A549 treated with GW870086 at 1 μM for 4 hours (cell line): ENCODE measurements at places on chromosomes 4 and X. TPM values are rescaled to one million over a fixed set of nuclear protein-coding genes. Genes with fewer than 3 reads are reported as not detected.

Gene CFI
- total RNA-seq: 0.43 to 0.82 TPM (median 0.56 TPM) in 5 replicates

Gene SYTL4
- total RNA-seq: 1.5 to 3.8 TPM (median 2.9 TPM) in 5 replicates

Gene DMP1
- total RNA-seq: 0.05 TPM in 1 of 5 replicates, not detected in the others

Gene PFKFB1
- total RNA-seq: 0.16 TPM in 1 of 5 replicates, not detected in the others

Gene ARHGAP6
- 0.07 TPM in 1 of 5 replicates, not detected in the others for total RNA-seq

Gene CSAG3
- total RNA-seq: not detected in 5 replicates

Gene MAGED4B
- 7.4 to 18.5 TPM (median 12.2 TPM) in 5 replicates for total RNA-seq
